ENCODE measurements at places on chromosomes 6 and 20. TPM values are rescaled to one million over a fixed set of nuclear protein-coding genes. Genes with fewer than 3 reads are reported as not detected.

The UNC5CL gene
- 38.1 TPM for total RNA-seq

The UBD gene
- 99.5 TPM for total RNA-seq

The OPRM1 gene
- total RNA-seq, result not detected

The RIN2 gene
- total RNA-seq, result 39.0 TPM

The C6orf58 gene
- not detected for total RNA-seq

The XKR7 gene
- 0.37 TPM for total RNA-seq

The CPNE5 gene
- total RNA-seq, result 0.30 TPM

DNA sequence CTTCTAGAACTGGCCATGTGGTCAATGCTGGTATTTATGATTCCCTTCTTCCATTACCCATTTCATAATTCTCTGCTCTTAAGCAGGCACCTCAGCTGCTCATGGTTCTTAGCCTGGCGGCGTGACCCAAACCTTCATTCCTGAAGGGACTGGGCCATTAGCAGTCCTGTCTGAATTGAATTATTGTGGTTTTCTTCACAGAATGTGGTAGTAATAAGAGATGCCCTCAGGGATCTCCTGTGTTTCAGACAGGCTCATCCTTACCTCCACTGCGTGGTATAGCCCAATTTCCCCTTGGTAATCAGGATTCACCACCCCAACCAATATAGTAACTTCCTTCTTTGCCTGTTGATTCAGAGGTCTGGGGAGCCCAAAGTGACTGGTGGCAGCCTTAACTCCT lies 37.6 kb downstream of the PKIB start:
- H3K27me3 ChIP-seq, result no peaks in the 10 kb centered on the region
- H3K27ac ChIP-seq, result no peak overlapping the region
- no peaks in the 10 kb centered on the region for H3K36me3 ChIP-seq
- DNase-seq, result no peak

DNA sequence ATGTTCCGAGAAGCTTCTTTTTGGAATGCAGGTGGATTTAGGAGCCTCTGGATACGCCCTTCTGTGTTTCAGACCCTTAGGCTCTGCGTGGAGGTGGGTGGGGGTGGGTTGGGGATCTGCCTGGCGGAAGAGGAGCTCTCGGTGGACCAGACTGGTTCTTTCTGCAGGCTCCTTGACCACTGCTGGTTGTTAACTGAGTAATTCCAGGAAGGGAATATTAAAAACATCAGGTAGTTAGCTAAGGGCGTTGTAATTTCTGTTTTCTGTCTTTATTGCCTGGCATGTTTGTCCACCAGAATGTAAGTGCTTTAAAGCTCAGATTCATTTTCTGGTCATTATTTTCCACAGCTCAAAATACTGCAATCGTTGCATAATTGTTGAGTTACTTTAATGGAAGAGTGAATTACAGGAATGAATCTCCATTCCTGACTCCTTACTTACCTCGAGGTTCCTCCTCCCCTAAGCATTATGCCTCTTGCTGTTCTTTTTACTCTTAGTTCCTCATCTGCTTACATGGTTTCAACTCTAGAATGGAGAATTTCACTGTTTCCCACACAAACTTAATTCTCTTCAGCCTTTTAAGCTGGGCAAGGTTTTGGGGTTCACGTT lies 5.9 kb downstream of the CDYL start:
- H3K27ac ChIP-seq, result peak overlapping the region; percentile 71
- peaks cover 13% of the 10 kb centered on the region for H3K4me1 ChIP-seq
- no peaks in the 10 kb centered on the region for H3K27me3 ChIP-seq
- DNase-seq, result no peak

GRCh38 chr6:104941729-104942091 lies 15.2 kb upstream of the LIN28B start:
- H3K27me3 ChIP-seq, result peaks cover 5% of the 10 kb centered on the region
- H3K36me3 ChIP-seq, result no peaks in the 10 kb centered on the region
- no peak for DNase-seq
- peak overlapping the region; percentile 37 for H3K27ac ChIP-seq
- no peaks in the 10 kb centered on the region for H3K4me1 ChIP-seq

DNA sequence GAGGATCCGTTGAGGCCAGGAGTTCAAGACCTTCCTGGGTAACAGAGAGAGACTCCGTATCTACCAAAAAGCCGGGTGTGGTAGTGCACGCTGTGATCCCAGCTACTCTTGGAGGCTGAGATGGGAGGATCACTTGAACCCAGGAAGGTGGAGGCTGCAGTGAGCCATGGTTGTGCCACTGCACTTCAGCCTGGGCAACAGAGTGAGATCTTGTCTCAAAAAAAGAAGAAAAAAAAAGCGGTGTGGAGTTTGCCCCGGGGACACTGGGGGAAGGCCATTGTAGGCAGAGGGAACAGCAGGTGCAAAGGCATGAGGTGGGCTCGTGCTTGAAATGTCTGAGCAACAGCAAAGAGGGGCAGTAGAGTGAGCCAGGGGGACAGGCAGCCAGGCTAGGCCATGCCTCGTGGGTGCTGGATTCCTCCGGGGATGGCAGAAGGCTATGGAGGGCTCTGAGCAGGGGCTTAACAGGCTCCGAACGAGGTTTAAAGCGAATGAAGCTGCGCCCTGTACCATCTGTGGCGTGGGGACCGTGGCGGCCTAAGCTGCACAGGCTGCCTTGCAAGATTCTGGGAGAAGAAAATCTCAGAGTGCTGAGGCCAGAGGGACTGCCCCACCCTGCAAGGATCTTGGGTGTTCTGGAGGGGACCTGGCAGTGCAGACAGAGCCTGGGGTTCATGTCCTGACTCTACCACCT lies 36.9 kb upstream of the NOL4L start:
- DNase-seq, result no peak
- H3K27ac ChIP-seq, result no peak overlapping the region
- H3K36me3 ChIP-seq, result no peaks in the 10 kb centered on the region
- peaks cover 3% of the 10 kb centered on the region for H3K4me1 ChIP-seq
- H3K4me3 ChIP-seq, result no peak overlapping the region

- DNase-seq, result no peak
- H3K27ac ChIP-seq, result no peak overlapping the region
- no peaks in the 10 kb centered on the region for H3K27me3 ChIP-seq
- H3K36me3 ChIP-seq, result no peaks in the 10 kb centered on the region
- H3K4me3 ChIP-seq, result no peak overlapping the region
Observed at GRCh38 chr6:139262519-139263300, 29.1 kb downstream of the TXLNB start.

DNA sequence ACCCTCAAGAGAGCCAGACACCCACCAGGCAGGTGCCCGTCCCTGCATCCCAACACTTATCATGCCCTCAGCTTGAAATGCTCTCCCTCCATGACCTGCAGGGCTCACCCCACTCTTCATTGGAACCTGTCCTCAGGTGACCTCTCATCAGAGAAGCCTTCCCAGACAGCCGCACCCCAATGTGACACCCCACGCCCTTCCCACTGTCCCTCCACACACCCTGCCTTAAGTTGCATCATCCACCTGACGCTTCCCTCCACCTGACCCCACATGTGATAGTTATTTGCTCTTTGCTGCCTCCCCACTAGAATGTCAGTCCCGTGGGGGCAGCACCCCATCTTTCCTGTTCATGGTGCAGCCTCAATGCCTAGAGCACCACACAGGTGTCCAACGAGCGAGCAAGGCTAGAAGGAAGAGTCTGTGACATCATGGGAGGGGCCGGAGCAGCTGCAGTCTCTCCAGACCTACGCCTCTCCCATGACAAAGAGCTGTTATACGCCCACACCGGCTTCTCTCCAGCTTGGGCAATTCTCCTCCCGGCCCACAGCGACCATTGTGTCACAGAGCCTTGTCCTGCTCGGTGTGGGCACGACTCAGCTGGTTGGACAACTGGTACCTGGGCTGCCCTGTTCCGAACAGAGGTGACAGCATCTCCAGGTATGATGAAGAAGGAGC lies 58.2 kb downstream of the NFATC2 start:
- peaks cover 7% of the 10 kb centered on the region for H3K4me1 ChIP-seq
- no peak for DNase-seq
- H3K4me3 ChIP-seq, result no peak overlapping the region
- no peaks in the 10 kb centered on the region for H3K27me3 ChIP-seq

GRCh38 chr6:45922728-45923351 lies 92.8 kb downstream of the CLIC5 start:
- H3K4me1 ChIP-seq, result peaks cover 14% of the 10 kb centered on the region
- H3K4me3 ChIP-seq, result no peak overlapping the region
- DNase-seq, result peak; percentile 85
- no peak overlapping the region for H3K27ac ChIP-seq

DNA sequence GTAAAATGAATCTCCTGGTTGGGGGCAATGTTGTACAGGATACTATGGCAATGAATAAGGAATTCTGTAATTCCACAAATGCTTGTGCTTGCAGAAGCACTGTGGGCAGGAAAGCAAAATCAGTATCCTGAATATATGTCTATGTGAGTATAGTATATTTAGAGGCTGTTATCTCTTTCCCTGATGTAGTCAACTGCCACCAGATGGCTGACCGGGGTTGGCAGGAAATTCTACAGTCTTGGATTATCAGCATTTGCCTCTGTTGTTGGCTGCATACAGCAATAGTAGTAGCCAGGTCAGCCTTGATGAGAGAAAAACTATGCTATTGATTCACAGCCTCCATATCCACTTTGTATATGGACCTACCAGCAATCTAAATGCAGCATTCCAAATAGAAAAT lies 425.1 kb upstream of the JAG1 start:
- no peak overlapping the region for H3K27ac ChIP-seq
- H3K4me3 ChIP-seq, result no peak overlapping the region
- no peaks in the 10 kb centered on the region for H3K36me3 ChIP-seq
- no peak for DNase-seq

DNA sequence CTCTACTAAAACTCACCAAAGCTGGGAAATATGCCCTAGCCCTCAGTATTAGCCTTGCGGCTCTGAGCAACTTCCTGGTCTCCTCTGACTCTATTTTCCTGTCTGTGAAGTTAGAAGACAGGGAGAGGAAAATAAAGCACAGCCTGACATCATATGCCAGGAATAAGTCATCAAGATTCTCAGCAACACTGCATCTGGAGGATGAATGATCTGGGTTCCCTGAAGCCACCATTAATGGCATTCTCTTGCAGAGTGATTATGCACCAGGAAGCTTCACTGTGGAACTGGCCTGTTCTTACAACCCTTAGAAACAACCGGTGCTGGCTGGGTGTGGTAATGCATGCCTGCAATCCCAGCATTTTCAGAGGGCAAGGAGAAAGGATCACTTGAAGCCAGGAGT lies 12.4 kb downstream of the ADGRF5 start:
- DNase-seq, result no peak
- peaks cover 6% of the 10 kb centered on the region for H3K4me1 ChIP-seq
- H3K36me3 ChIP-seq, result no peaks in the 10 kb centered on the region
- H3K27me3 ChIP-seq, result no peaks in the 10 kb centered on the region
- no peak overlapping the region for H3K4me3 ChIP-seq
- no peak overlapping the region for H3K27ac ChIP-seq

DNA sequence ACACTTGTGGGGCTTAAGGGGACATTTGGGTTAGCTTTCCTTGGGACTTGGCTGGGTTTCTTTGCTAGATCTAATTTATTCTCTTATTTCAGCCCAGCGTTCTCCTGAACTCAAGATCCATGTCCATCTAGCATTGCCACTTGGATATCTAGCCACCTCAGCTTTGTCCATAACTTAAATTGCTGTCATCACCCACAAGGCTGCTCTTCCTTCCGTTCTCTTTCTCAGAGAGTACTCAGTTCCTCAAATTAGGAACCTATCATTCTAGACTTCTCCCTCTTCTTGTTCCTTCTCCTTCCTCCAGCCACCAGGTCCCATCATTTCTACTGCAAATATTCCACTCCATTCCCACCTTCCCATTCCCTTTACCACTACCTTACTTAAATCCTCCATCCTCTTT lies 4.3 kb downstream of the SMIM26 start:
- peaks cover under 1% of the 10 kb centered on the region for H3K4me1 ChIP-seq
- H3K27me3 ChIP-seq, result no peaks in the 10 kb centered on the region
- DNase-seq, result no peak
- H3K4me3 ChIP-seq, result no peak overlapping the region

DNA sequence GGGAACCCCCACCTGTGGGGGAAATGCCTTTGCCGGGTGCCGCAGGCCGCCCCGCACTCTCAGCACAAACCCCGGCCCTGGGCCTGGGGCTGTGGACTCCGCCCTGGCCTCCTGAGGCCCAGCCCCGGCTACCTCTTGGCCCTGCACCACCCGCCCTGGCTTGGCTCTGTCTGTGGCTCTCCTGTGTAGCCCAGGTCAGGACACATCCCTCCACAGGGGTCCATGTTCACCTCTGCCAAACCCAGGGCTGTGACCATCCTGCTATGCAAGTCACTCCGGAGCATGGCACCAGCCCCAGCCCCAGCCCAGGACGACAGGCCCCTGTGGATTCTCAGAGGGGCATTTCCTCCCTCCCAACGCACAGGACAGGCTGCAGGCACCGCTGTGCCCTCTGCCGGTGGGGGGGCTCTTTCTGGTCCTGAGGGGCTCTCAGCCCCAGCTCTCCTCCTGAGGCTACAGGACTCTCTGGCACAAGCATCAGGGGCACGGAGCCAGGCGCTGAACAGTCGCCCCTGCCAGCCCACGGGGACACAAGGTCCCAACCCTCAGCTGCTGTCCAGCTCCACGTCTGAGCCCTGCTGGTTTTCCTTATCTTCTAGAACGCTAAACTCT lies 45.7 kb downstream of the TAF4 start:
- H3K4me3 ChIP-seq, result no peak overlapping the region
- no peaks in the 10 kb centered on the region for H3K36me3 ChIP-seq
- DNase-seq, result no peak
- H3K27me3 ChIP-seq, result no peaks in the 10 kb centered on the region
- no peak overlapping the region for H3K27ac ChIP-seq

DNA sequence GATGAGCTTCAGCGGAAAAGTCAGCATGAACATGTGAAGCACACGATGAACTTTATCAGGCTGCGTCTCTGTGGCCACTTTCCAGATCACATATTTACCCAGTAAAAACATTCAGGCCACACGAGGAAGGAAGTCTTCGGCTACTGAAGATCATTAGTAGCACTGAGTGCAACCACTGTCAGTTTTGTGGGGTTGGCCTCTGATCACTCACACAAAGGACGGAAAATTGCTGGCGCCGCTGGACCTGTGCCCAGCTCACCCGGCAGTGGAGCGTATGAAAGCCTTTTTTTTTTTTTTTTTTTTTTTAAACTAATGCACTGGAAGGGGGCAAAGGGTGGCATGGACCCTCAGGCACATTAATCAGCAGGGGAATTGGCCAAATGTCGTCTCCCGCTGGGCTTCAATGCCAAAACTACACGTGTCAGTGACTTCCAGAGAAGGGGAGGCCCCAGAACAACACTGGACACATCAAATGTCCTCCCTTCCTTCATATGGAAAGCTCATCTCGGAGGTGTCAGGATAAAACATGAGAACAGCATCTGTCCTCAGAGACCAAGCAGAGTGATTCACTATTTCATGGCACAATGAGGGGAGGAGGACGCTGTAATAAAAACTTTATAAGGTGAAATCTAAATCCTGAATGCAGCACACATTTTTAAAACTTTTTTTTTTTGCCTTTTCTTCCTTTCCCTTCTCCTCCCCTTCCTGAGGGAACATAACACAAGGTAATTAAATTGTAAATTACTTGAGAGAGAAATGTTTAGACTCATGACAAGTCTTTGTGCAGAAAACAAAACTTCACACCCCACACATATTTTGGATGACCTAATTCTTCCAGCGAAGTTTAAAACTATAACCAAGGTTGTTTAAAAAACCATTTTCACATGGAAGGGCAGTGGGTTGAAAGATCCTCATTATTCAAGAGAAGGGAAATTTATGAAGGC lies 223.4 kb downstream of the FOXC1 start:
- no peak overlapping the region for H3K27ac ChIP-seq
- no peaks in the 10 kb centered on the region for H3K27me3 ChIP-seq
- peaks cover 2% of the 10 kb centered on the region for H3K4me1 ChIP-seq
- DNase-seq, result no peak
- no peak overlapping the region for H3K4me3 ChIP-seq

Data from hepatocyte (in vitro differentiated cells).